Astrocyte of the cerebellum (primary cell): ENCODE measurements at places on chromosomes 11 and 22.

DNA sequence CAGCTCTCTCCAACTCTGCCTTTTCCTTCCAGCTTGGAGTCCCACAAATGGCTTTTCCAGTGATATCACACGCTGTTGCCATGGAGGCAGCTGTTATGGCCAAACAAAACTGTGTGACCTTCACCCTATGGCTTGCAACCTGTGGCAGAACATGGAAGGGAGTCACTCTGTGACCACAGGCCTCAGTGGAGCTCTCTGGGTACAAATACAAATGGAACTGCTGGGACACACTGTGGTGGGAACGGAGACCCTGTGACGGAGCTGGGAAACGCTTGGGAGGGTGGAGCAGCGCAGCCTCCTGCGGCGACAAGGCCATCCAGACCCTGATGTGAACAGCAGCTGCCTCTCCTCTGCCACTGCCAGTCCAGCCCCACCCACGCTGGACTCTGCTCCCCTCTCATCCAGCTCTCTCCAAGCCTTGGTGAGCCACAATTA is 162.5 kb downstream of the ETS1 start:
- DNase-seq = no peak

DNA sequence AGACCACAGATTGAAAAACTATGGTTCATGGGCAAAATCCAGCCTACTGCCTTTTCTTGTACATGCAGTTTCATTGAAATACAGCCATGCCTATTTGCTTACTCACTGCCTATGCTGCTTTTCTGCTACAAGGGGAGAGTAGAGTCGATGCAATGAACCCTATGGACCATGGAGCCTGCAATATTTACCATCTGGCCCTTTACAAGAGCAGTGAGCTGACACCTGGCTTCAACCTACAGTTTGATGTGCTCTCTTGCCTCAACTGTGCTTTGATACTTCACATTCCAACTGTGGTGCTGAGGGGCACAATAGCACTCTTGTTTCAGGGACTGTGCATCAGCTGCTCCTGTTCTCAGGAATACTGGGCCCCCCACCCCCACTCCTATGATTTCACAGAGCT is 239.5 kb upstream of the SORL1-AS1 start:
- DNase-seq = no peak

- no peak for DNase-seq
Measured at GRCh38 chr11:108847298-108847990, 182.6 kb downstream of the DDX10 start.

- DNase-seq = no peak
Measured at GRCh38 chr11:33410086-33410765, 153.0 kb downstream of the HIPK3 start.

GRCh38 chr22:46072981-46073682 is 77.2 kb upstream of the PPARA start:
- no peak for DNase-seq

DNA sequence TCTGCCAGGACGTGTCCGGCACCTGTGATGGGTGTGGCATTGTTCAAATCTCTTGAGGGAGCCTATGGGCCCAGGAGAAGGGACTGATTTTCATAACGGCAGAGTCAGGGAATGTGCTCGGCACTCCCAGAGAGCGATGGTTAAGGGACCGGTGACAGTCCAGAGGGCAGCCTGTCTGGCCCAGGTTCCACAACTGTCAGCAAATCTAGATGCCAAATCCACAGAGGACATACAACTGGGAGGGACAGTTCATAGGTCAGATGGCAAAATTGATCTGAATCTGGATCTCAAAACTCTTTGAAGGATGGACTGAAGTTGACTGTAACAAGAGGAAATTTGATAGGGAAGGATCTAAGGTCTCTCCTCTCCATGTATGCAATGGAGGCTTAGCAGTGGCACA is 7.5 kb downstream of the SEC14L2 start:
- no peak for DNase-seq

DNA sequence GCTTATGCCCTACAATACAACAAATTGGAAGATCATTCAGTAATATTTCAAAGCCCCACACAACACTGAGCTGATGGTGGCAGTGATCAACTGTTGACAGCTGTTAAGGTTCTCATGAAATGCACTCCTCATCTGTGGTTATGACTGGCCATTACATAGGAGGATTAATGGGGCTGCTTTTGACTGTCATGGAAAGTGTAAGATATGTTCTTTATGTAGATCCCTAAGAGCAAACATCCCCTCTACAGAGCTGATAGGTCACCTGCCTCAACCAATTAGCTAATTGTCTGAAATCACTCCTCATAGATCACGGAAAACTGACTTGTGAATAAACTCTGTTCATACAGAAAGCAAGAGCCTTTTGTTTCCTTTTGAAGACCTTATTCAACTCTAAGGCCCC is 78.1 kb downstream of the GAB2 start:
- DNase-seq = no peak

DNA sequence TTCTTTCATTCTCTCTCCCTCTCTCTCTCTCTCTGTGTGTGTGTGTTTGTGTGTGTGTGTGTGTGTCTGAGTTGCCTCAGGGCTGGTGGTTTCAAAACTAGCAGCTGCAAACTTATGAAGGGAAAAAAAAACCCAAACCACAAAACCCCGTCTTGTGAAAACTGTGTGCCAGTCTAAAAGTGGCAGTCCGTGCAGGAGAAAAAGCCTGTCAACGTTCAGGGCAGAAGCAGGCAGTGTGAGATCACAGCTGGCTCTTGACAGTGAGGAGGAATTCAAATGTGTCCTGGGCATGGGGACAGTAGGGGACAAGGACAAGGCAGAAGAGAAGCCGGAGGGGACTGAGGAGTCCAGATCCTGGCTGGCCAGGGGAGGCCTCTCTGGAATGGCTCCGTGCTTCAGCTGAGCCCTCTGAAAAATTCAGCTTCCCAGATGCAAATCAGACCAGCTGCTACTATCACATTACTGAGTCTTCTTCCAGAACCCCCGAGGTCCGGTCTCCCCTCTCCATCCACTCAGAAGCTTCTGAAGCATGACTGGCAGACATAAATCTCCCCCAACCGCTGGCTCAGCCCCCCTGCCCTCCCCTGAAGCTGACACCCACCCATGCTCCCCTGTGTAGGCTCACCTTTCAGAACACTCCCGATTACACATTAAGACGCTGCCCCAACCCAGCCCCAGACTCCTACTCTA is 31.9 kb downstream of the FLI1 start:
- DNase-seq = no peak

DNA sequence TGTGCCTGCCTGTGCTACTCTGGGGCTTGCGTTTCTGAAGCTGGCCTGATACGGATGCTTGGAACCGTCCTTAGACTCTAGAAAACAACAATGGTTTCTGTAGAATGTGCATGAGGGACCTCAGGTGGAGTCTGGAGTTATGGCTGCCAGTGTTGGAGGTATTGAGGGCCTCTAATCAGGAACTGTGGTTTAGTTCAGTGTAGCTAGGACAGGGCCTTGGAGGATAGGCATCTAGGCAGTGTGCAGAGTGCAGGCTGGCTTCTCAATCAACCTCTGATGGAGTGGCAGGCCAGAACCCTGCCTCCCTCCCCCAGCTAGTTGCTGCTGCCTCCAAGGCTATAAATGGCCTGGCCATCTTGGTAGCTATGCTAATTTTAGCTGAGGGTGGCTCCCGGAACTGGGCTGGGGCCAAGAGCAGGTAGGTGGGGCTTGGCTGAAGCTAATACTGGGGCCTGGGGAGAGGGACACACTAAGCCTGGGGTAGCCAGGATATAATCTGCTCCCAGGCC is 4.0 kb downstream of the STIM1 start:
- DNase-seq = no peak

DNA sequence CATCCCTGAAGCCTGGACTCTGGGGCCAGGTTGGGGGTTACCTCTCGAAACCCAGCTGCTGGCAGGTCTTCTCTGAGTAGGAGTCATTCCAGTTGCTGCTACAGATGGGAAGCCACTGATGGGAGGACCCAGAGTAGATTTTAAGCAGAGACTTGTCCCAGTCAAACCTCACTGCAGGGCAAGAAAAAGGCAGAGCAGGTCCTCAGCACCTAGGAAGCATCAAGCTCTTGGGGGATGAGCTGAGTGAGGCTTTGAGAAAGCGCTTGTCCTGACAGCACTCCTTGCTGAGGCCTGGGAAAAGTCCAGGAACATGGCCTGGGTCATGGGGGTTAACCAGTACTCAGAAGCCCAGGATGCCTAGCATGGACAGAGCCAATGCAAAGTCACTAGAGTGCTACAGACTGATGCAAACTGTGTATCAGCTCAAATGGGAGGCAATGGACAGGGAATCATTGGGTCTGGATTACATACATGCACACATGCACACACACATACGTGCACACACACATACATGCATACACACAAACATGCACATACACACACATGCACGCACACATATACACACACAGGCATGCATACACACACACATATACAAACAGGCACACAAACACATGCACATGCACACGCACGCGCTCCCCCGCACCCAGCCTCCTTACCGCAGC is 15.3 kb downstream of the TMPRSS13 start:
- no peak for DNase-seq

DNA sequence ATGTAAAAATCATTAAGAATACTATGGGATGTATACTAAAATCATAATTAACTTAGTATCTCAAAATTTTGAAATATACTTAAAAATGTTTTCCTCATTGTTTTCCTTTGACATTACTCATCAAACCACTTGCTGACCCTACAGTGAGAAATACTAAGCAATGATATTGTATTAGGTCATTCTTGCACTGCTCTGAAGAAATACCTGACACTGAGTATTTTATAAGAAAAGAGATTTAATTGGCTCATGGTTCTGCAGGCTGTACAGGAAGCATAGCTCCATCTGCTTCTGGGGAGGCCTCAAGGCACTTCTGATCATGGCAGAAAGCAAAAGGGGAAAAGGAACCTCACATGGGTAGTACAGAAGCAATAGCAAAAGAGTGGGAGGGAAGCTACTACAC is 950.9 kb upstream of the CHORDC1 start:
- peak; percentile 4 for DNase-seq

DNA sequence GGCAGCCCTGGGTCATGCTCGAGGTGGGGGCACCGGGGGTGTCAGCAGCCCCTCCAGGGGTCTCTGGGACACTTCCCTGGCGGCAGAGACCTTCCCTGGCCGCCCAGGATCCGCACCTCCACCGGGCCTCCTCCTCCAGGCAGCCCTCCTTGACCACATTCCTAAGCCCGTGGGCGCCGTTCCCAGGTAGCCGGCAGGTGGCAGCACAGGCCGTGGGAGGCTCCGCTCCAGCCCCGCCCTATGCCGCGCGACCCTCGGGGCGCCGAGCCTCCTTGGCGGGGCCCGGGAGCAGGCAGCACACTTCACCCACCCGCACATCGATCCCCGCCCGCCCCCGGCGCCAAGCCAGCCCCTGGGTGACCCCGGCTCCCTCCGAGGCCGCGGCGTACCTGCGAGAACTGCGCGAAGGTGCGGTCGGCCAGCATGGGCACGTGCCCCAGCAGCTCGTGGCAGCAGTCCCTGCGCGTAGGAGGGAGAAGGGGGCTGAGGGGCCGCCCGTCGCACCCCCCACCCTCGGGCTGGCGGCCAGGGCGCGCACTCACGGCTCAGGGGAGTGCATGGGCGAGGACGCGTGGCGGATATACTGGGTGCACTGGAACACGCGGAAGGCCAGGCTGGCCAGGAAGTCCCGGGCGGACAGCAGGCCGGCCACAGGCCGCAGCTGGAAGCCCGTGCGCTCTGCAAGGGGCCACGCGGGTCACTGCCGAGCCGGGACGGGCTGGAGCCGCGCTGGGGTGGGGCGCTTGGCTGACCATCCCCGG is 5.3 kb upstream of the INS start:
- no peak for DNase-seq
